Cardiac muscle cell (in vitro differentiated cells and primary cell): ENCODE measurements at places on chromosomes 6 and 20.
A peak's percentile ranks its signal among the peaks of the same experiment; 100 is the strongest.

DNA sequence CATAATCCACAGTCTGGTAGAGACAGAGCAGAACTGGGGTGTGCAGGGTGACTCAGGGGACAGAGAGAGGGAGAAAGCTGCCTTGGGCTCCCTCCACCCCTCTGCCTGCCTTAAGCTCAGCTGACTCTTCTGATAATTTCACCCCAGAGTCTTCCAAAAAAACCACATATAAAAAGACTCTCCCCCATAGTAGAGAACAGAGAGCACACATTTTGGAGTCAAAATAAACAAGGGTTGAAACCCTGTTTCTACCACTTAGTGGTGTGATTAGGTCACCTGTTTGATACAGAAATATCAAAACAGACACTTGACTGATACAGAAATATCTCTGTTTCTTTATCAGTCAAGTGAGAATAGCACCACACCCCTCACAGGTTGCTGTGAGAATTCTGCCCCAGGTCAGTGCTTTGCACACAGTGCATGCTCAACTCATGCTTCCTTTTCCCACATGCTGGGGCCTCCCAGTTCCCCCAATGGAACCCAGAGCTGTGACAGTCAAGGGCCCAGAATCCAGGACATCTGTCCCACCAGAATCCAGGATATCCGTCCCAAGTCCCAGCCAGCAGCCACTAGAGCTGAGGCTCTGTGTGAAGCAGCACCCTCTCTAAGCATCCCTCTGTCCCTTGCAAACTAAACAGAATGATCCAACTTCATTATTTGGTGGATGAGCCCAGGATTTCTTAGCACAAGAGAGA lies 1.2 kb downstream of the TREML2 start:
- peaks cover 7% of the 10 kb centered on the region for H3K27me3 ChIP-seq
- H3K4me1 ChIP-seq, result peaks cover 7% of the 10 kb centered on the region
- H3K27ac ChIP-seq, result no peak overlapping the region
- DNase-seq, result no peak

GRCh38 chr6:113491376-113491775 lies 365.8 kb upstream of the MARCKS start:
- H3K36me3 ChIP-seq, result no peaks in the 10 kb centered on the region
- H3K4me1 ChIP-seq, result no peaks in the 10 kb centered on the region
- DNase-seq, result no peak
- H3K27ac ChIP-seq, result no peak overlapping the region
- H3K27me3 ChIP-seq, result peaks cover 28% of the 10 kb centered on the region
- no peak overlapping the region for H3K4me3 ChIP-seq

DNA sequence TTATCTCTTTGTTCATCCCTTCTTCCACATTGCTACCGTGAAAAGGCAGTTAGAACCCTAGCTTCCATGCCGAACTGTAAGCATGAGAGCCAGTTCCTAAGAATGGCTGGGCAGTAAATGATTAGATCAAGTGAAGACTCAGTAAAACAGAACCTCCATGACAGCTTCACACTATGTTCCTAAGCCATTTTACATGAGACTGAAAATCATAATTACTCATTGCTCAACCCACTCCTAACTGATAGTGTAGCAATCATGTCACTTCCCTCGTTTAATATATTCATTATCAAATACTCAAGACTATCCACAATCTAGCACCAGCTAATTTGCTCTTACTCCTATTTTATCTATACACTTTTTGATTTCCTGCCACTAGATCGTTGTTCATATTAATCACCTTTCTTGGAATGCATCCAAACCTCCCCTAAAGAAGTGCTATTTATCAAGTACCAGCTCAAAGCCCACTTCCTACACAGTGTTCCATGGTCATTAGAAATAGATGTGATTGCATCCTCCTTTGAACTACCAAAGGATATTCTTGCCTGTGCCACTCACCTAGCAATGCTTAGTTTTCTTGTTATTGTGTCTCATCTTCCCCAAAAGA lies 6.0 kb downstream of the TMEM30A start:
- H3K27me3 ChIP-seq, result no peaks in the 10 kb centered on the region
- H3K4me3 ChIP-seq, result no peak overlapping the region
- no peak for DNase-seq
- peak overlapping the region; percentile 14 for H3K27ac ChIP-seq
- no peaks in the 10 kb centered on the region for H3K36me3 ChIP-seq

DNA sequence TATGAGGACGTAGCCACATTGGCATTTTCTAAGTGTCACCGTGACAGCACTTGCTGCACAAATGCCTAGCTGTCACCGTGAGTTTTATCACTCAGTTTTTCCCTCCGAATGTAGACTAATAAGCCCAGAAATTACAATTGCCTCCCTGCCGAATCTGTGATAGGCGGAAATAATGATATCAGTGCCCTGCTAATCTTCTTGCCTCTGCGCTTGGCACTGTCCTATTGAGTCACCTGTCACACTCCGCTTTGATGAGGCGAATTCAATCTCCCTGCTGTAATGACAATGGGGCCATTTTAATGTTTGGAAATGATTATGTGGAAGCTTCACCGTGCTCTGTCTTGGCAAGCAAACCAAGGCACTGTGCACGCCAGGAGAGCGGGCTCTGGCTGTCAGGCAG lies 112.8 kb downstream of the LINC00237 start:
- no peaks in the 10 kb centered on the region for H3K27me3 ChIP-seq
- no peaks in the 10 kb centered on the region for H3K4me1 ChIP-seq
- H3K4me3 ChIP-seq, result no peak overlapping the region
- no peak overlapping the region for H3K27ac ChIP-seq

- H3K27me3 ChIP-seq, result no peaks in the 10 kb centered on the region
- H3K36me3 ChIP-seq, result no peaks in the 10 kb centered on the region
- no peak overlapping the region for H3K27ac ChIP-seq
- H3K4me1 ChIP-seq, result peaks cover 13% of the 10 kb centered on the region
These were observed 399.5 kb downstream of the PHF3 start for GRCh38 chr6:64034910-64035655.

DNA sequence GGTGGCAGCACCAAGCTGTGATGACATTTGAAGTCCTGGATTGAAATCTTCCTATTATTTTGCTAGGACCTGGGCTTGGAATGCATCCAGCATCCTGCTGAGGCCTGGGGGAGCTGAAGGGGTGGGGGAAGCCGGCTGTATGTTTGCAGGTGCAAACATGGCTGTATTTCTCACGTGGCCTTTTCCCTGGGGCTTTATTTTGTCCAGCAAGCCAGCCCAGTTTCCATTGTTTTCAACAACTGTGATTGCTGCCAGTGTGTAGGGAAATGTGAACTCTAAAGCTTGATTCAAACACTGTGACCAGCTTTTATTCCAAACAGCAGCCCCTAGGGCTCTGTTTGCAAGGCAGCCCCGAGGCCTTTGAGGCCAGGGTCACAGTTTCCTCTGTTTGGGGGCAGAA lies 683.0 kb downstream of the DHX35 start:
- DNase-seq, result no peak
- H3K27ac ChIP-seq, result no peak overlapping the region
- no peak overlapping the region for H3K4me3 ChIP-seq
- H3K4me1 ChIP-seq, result no peaks in the 10 kb centered on the region

- peaks cover 18% of the 10 kb centered on the region for H3K4me1 ChIP-seq
- H3K4me3 ChIP-seq, result no peak overlapping the region
- peak; percentile 43 for DNase-seq
- H3K36me3 ChIP-seq, result no peaks in the 10 kb centered on the region
- no peaks in the 10 kb centered on the region for H3K27me3 ChIP-seq
- no peak overlapping the region for H3K27ac ChIP-seq
These were observed 34.8 kb downstream of the MYLIP start for GRCh38 chr6:16163535-16164300.

DNA sequence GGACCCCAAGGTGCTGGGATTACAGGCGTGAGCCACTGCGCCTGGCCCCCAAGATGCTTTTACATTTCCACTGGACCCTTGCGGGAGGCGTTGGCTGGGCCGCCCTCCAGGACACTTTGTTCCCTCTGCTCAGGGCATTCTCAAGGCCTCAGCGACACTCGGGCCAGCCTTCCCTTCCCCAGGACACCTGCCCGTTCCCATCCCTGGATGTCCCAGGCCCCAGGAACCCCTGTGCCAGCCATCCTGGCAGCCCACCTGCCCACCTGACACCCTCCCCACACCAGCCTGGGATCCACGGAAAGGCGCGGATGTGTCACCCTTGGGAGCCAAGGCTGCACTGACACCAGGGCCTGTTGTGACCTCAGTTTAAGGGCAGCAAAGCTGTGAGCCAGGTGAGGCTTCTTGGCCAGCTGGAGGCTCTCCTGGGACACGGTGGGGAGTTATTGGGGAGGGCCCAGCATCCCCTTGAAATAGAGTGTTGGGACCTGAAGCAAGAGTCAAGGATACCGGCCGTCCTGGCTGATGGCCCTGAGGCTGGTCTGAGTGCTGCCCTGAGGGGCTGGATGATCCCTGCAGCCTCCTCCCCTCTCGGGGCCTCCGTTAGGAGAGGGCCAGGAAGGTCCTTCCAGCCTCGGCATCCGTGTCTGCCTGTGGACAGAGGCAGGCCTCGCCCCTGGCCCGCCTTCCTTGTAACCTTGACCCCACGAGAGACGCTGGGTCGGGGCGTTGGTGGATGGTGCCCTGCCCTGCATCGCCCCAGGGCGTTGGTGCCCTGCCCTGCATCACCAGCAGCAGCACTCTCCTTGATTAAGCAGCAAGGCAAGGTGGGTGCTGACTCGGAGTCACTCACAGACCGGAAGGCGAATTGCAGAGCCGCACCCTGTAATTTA lies 84.2 kb upstream of the BHLHE23 start:
- H3K27me3 ChIP-seq, result peaks cover 46% of the 10 kb centered on the region
- H3K36me3 ChIP-seq, result no peaks in the 10 kb centered on the region
- H3K27ac ChIP-seq, result no peak overlapping the region
- DNase-seq, result no peak

DNA sequence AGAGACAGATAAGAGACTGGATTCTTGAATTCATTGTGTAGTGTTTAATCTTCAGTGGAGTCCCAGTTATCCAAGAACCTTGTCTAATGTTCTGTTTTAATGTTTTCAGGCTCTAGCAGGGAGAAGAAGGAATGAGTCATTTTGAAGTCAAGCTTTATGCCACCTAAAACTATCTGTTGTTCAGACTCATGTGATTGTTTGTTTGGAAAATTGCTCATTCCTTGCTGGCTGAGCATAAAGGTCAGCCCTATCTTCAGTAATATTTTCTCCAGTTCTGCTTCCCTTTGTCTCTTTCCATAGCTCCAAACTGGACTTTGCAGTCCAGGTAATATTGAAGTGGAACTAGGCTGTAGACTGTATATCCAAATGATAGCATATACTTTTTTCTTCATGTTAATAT lies 34.2 kb downstream of the CLVS2 start:
- no peak overlapping the region for H3K27ac ChIP-seq
- H3K27me3 ChIP-seq, result peaks cover 3% of the 10 kb centered on the region
- DNase-seq, result no peak
- H3K4me1 ChIP-seq, result no peaks in the 10 kb centered on the region

DNA sequence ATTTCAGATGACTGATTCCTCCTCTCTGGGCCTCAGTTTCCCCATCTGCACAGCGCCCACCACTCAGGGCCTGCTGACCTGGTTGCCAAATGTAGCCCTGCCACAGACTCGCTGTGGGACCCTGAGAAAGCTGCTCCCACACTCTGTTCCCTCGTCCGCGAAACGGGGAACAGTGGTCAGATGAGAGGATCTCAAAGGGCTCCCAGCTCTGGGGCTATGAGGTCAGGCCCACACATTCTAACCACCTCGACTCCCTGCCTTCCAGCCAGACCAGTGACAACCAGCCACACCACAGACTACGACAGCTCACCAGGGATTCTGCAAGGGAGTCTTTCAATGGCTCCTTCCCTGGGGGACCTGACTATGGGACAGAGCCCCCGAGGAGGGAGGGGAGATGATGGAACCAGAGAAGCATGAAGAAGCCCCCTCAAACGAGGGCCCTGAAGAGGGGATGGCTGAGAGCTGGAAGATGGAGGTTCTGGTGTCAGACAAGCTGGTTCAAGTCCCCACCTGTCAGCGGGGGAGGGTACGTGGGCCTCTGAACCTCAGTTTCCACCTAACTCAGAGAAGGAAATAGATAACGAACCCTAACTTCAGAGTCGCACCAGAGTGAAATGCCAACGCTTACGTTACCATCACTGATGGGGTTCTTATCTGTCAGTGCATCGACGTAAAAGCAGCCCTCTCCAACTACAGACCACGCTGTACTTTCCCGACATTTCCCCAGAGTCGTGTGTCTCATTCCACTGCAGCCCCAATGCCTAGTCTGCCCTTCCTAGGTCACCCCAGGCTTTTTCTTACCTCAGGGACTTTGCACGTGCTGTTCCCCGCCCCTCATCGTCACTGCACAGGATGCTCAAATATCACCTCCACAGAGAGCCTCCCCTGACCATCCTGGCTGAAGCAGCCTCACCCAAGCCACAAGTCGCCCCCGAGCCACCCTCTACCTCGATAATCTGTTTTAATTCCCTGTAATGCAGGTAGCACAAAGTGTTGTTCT lies 60.5 kb downstream of the PREX1 start:
- no peaks in the 10 kb centered on the region for H3K36me3 ChIP-seq
- H3K4me3 ChIP-seq, result no peak overlapping the region
- no peaks in the 10 kb centered on the region for H3K4me1 ChIP-seq
- no peak overlapping the region for H3K27ac ChIP-seq

- no peak overlapping the region for H3K27ac ChIP-seq
- no peaks in the 10 kb centered on the region for H3K27me3 ChIP-seq
- H3K4me3 ChIP-seq, result no peak overlapping the region
- no peak for DNase-seq
- no peaks in the 10 kb centered on the region for H3K36me3 ChIP-seq
- H3K4me1 ChIP-seq, result no peaks in the 10 kb centered on the region
These were observed 528.2 kb downstream of the HDGFL1 start for GRCh38 chr6:23097566-23097965.

DNA sequence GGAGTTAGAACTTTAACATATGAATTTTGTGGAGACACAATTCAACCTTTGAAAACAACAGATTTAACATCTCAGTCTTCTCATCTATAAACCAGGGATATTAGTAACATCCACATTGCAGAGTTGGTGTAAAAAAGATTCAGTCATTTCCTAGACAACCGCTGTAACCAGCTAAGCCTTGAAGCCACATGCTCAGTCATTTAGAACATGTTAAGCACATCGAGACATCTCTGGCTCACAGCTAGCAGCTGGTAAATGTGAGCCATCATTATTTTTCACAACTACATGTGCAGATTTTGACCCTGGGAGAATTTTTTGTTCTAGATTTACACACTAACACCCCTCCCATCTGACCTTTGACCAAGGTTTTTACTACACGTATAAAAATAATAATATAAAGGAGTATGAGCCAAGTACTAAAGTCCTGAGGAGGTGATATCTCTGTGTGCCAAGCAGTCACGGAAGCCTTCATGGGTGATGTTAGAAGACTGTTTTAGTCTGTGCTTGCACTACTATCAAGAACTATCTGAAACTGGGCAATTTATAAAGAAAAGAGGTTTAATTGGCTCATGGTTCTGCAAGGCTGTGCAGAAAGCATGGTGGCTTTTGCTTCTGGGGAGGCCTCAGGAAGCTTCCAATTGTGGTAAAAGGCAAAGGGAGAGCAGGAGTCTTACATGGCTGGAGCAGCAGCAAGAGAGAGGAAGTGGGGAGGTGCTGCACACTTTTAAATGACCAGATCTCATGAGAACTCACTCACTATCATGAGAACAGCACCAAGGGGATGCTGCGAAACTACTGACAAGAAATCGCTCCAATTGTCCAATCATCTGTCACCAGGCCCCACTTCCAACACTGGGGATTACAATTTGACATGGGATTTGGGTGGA lies 48.7 kb upstream of the IL20RA start:
- no peaks in the 10 kb centered on the region for H3K4me1 ChIP-seq
- no peaks in the 10 kb centered on the region for H3K36me3 ChIP-seq
- no peak overlapping the region for H3K27ac ChIP-seq
- no peak overlapping the region for H3K4me3 ChIP-seq
- DNase-seq, result no peak
- no peaks in the 10 kb centered on the region for H3K27me3 ChIP-seq

- peak; percentile 36 for DNase-seq
- H3K36me3 ChIP-seq, result no peaks in the 10 kb centered on the region
- H3K4me1 ChIP-seq, result peaks cover 5% of the 10 kb centered on the region
These were observed 44.9 kb upstream of the SUPT3H start for GRCh38 chr6:45422503-45423110.
